ENCODE measurements at places on chromosomes 7 and 10. TPM values are rescaled to one million over a fixed set of nuclear protein-coding genes. Genes with fewer than 3 reads are reported as not detected.

IDE gene
- total RNA-seq, result 21.3 TPM

TBC1D12 gene
- 13.9 TPM for total RNA-seq

MYL10 gene
- total RNA-seq, result not detected

UTF1 gene
- not detected for total RNA-seq

LDB3 gene
- under 0.01 TPM for total RNA-seq

HOGA1 gene
- total RNA-seq, result 1.5 TPM

ARMS2 gene
- total RNA-seq, result not detected

MOGAT3 gene
- not detected for total RNA-seq

EPHB4 gene
- 75.8 TPM for total RNA-seq

RNF133 gene
- total RNA-seq, result 0.50 TPM

ADCY1 gene
- 0.51 TPM for total RNA-seq

PCDH15 gene
- under 0.01 TPM for total RNA-seq

CFAP58 gene
- total RNA-seq, result 0.33 TPM

DYNC1I1 gene
- total RNA-seq, result 0.17 TPM

PTPRN2 gene
- 0.77 TPM for total RNA-seq

PLAU gene
- 60.1 TPM for total RNA-seq

PWWP2B gene
- 14.1 TPM for total RNA-seq

OR6V1 gene
- not detected for total RNA-seq

KCNH2 gene
- total RNA-seq, result 6.2 TPM

NODAL gene
- not detected for total RNA-seq

CALHM1 gene
- total RNA-seq, result not detected

IDI1 gene
- total RNA-seq, result 91.7 TPM

All from fibroblast of lung (primary cell).